Hematopoietic multipotent progenitor cell treated with erythropoietin and hydrocortisone succinate and interleukin-3 and kit ligand, for 6 days (in vitro differentiated cells): ENCODE measurements at places on chromosomes 11 and 22.
A peak's percentile ranks its signal among the peaks of the same experiment; 100 is the strongest.

DNA sequence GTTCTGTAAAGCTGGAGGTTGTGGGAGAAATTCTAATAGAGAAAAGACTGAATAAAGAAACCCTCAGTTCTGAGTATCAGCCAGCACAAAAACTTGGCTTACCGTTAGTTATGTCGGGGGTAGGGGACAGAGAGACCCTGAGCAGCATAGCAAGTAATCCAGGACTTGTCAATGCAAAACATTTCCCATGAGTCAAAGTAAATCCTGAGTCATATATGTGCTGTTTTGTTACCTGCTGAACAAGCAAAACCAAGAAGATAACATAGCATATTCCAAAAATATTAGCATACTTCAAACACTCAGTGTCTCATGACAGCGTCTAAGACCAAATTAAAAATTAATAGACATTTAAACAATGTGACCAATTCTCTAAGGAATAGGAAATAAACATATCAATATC, 75.1 kb upstream of the LUZP2 start:
- no peak for DNase-seq

DNA sequence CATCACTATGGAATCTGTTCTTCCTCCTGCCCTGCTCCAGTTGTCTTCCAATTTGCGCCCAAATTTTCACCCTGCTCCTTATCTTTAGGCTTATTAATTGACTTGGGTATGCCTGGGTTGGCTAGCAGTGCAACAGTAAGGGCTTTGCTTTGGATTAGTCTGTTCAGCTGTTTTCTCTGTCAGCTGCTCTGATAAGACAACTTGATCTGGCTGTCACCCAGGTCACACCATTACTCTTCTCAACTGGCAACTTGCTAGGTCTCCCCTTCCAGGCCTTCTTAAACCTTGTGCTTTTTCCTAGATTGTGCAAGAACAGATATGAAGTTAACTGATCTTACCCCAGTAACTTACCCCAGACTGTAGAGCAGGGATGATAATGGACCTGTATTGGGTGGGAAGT, 357.8 kb upstream of the LARGE1 start:
- no peak for DNase-seq

GRCh38 chr11:130761560-130762220, 154.6 kb downstream of the SNX19 start:
- DNase-seq, result no peak

DNA sequence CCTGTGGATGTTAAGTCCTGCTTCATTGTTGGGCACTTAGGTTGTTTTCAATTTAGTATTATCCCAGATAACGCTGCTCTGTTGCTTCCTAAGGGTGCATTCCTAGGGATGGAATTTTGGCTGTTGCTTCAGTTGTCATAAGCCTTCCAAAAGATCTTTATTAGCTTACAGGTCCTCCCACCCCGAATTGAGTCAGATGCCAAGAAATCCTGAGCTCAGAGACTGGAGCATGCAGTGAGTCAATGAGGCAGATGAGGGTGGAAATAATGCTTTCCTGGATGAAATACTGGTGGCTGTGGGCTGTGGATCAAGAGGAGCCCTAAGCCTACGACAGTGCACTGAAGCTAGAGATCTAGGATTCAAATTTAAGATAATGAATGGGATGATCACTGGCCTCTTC, 10.7 kb upstream of the IL18BP start:
- no peak for DNase-seq

GRCh38 chr11:102111011-102111786, 952 bp downstream of the YAP1 start:
- DNase-seq, result no peak

- DNase-seq, result no peak
Measured at GRCh38 chr11:106032861-106033260, 10.8 kb upstream of the MSANTD4 start.

- no peak for DNase-seq
Measured at GRCh38 chr22:22940961-22941605, 53.5 kb downstream of the IGLL5 start.

DNA sequence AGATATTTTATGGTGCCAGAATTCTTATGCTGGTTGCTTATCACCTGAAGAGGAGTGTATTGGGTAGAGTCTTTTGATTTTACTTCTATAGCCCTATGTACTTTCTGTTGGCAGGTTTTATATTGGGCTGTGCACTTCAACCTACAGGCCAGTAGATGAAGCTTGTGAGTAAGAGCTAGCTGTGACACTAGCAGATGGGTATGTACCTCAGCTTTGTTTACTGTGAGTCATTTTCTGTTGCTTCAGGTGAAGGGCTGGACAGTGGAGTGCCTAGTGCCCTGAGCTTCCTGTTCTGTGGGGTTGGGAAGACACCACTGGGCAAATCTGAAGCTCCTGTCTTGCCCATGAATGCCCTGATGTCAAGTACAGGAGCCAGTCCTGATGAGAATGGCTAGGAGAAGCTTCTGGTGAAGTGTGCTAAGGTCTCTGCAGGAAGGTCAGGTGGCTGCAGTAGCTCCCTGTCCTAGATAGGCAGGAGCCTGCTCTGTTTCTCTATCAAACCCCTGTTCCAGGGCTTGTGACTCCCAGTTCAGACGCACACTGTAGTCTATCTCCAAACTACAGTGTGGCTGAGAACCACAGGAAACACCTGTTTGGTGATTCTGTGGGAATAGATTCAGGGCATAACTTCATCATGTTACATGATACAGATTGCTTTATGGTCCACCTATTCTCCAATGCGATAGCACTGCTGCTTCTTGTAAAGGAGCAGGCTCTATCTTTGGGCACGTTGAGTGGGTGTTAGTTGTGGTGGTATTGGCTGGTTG, 755.7 kb downstream of the KCNA4 start:
- no peak for DNase-seq

- DNase-seq, result no peak
Measured at GRCh38 chr11:69384251-69385143, 90.5 kb downstream of the MYEOV start.

GRCh38 chr22:36384766-36385481, 2.8 kb downstream of the MYH9 start:
- DNase-seq, result peak; percentile 48

GRCh38 chr22:39990686-39991085, 4.1 kb upstream of the FAM83F start:
- peak; percentile 69 for DNase-seq

DNA sequence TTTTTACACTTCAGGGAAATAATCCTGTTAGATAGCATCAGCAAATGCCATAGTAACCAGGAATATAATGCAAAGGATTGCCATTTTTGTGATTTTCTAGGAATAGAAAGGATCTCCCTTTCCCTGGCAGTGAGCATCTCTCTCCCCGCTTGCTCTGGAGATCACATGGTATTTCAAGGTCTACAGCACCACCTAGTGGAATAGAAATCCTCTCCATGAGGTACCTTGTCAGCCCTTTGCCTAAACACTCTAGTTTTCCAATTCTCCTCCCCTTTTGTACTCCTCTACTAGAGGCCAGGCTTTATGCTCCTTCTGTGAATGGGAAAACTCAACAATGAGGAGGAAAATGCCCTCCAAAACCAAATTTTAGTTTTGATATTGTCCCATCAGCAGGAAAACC, 78.4 kb downstream of the XRRA1 start:
- peak; percentile 79 for DNase-seq

DNA sequence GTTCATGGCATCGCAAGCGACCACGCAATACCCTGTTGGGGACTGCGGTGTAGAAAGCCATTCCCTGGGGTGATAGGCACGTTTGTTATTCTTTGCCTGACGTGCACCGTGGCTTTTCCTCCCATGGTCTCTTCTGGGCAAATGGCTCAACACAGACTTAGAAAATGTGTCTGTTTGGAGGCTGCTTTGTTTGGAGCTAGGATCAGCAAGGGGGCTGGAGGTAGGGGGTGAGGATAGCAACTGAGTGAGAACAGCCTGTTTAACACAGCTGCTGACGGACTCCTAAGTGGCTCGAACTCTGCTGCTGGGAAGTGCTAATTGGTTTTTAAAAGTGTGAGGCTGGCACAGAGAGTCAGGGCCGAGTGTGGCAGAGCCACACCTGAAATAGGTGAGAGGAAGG, 16.1 kb upstream of the CHRM4 start:
- no peak for DNase-seq

DNA sequence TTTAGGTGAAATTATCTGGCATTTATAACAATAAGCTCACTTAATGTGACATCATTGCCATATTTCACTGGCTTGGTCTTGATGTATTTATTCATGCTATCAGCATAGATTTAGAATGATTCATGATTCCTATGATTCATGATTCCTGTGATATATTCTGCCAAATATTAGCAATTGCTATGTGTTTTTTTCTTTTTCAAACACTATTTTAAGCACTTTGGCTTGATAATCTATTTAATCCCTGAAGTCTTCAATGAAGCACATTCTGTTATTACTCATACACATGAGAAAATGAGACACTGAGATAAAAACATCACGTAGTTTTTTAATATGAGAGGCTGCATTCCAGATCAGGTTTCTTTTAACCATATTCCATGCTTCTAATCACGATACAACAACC, 78.5 kb downstream of the LUZP2 start:
- DNase-seq, result no peak

DNA sequence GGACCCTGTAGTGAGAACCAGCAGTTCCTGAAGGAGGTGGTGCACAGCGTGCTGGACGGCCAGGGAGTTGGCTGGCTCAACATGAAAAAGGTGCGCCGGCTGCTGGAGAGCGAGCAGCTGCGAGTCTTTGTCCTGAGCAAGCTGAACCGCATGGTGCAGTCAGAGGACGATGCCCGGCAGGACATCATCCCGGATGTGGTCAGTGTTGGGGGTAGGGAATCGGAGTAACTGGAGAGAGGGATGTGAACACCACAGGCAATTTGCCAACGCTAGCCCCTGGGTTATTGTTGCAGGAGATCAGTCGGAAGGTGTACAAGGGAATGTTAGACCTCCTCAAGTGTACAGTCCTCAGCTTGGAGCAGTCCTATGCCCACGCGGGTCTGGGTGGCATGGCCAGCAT, 19.9 kb downstream of the MADD start:
- DNase-seq, result no peak

DNA sequence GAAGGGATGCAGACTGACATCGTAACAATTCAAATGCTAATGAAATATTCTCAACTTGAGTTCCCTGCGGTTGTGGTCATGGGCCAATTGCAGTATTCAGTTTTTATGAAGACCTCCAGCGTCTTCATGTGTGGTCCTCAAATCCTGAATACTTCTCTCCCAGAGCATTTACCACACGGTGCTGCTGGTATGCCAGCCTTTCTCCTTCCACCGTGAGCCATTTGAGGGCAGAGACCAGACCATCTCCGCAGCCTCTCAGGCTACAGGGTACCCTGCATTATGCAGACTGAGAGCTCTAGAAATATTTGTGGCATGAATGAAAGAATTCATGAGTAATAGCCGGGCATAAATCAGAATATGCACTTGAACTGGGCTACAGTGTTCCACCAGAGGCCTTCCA, 289.7 kb downstream of the ST3GAL4 start:
- DNase-seq, result no peak

DNA sequence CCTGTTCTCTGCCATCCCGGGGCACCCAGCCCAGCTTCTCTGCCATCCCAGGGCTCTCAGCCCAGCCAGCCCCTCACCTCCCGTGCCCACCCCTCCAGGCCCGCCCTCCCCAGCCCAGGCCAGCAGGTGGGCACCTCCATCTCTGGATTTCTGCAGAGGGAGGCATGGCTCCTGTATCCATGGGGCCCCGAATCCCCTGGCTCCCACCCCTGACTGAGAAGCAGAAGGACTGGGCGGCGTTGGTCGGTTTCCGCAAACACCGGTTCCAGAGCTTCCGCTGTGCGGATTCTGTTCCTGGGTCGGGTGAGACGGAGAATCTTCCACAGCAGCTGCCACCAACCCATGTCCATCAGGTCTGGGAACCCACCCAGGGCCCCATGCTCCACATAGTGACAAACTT, 240.3 kb downstream of the BRD1 start:
- no peak for DNase-seq

DNA sequence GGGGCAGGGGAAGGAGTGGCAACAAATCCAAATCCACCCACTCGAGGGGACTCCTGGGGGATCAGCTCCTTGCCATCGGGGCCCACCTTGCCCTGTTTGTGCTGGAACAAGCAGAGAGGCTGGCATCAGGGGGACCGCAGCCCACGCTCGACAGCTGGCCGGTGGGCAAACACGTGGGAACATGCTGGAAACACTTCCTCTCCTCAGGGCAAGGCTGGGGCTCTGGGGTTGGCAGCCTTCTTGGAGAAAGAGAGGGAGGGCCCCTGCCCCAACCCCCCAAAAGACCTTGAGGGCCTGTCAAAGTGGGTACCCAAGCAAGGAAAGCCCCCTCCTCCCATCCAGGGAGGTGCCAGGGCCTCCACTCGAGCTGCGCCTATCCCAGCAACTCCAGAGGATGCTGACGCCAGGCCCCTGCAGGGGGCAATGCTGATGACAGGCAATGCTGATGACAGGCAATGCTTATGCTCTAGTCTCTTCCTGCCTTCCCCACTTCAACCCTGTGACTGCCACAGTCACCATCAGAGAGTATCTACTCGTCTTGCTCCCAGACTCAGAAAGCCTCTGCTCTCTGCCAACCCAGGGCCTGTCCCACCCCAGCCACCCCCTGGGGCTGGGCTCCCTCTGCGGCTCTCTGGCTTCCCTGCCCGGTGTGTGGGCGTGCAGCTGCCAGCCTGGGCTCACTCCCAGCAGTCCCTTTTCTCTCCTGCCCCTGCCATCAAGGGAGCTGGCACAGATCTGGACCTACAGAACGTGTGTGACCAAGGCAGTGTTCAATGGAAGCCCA, 6.0 kb downstream of the ESS2 start:
- DNase-seq, result no peak

- DNase-seq, result no peak
Measured at GRCh38 chr11:105670811-105671210, 60.9 kb downstream of the GRIA4 start.

GRCh38 chr22:45420011-45420410, 6.5 kb downstream of the RIBC2 start:
- peak; percentile 23 for DNase-seq

DNA sequence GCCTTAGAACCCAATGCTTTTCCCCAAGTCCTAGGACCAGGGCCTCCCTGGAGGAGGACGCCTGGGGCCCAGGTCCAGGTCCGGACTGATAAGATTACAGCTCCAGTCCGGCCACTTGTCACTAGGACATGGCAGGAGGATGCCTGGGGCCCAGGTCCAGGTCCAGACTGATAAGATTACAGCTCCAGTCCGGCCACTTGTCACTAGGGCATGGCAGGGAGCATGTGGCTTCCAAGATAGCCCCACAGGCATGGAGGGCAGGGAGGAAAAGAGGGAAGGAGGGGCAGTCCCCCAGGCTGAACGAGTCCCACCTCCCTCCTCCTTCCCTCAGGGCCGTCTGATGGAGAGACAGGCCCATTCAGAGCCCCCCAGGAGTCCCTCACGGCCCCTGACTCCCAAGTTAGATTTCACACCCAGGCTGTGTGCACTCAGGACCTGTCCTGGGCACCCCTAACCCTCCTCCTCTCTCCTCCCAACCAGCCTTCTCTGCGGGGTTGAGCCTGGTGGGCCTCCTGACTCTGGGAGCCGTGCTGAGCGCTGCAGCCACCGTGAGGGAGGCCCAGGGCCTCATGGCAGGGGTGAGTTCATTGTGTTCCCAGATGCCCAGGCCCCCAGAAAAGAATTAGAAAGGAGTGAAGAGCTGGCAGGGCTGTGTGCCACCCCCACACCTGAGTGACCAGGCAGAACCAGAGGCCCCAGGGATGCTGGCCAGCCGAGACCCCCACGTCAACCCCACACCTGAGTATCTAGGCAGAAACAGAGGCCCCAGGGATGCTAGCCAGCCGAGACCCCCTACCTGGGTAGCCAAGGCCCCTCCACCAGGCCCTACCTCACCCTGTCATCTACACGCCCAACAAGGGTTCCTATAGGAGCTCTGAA, 2.1 kb downstream of the TSPAN32 start:
- DNase-seq, result peak; percentile 90

- DNase-seq, result no peak
Measured at GRCh38 chr11:103109818-103110388, 677 bp downstream of the DYNC2H1 start.

GRCh38 chr11:92286709-92287108, 62.1 kb downstream of the FAT3 start:
- DNase-seq, result no peak

- peak; percentile 85 for DNase-seq
Measured at GRCh38 chr11:120172054-120172911, 34.4 kb upstream of the TRIM29 start.
